ENCODE measurements at places on chromosomes 4 and X. TPM values are rescaled to one million over a fixed set of nuclear protein-coding genes. Genes with fewer than 3 reads are reported as not detected.

DNA sequence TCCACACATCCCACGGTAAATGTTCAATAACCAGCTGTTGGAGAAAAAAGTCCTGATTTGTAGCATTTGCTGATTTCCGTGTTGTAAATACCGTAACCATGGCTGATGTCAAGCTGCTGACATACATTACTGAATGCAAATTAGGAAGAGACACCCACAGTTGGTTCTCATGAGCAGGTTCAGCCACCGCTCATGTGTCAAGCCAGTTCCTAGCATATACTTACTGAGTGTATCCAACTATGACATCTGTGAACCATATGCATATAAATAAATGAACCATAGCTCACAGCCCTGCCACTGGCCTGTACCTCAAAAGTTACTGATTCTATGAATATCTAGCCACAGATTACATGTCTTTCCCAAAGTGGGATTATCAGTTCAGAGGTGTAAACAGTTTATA is 29.5 kb downstream of the FHDC1 start:
- no peak for DNase-seq

DNA sequence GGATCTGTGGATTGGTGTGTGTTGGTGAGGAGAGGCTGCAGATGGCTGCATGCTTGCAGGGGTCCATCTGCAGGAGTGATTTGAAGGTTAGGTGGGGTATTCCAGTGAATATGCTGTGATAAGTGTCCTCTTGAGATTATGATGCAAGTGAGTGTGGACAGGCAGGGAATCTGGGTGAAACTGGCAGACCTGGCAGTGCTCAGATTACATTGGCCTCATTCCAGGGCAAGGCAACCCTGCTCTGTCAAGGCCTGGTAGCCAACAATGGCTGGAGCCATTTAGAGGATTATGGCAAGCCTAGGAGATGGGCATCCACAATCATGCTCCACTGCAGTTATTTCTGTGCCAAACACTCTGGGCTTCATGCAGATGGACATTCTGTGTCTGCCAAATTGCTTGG is 113.9 kb downstream of the RTL3 start:
- DNase-seq = no peak

- DNase-seq = peak; percentile 77
Measured at GRCh38 chrX:65596270-65597034, 61.9 kb upstream of the LAS1L start.

PHEX gene
- 8.7 TPM for total RNA-seq

PASD1 gene
- not detected for total RNA-seq

- DNase-seq = no peak
Measured at GRCh38 chr4:57280481-57280880, 170.3 kb upstream of the IGFBP7 start.

GRCh38 chrX:57918750-57919436 is 8.6 kb upstream of the ZXDA start:
- DNase-seq = peak; percentile 48

GRCh38 chr4:14110407-14110806 is 482.9 kb upstream of the BOD1L1 start:
- no peak for DNase-seq

- DNase-seq = no peak
Measured at GRCh38 chrX:14927401-14927800, 54.2 kb downstream of the MOSPD2 start.

DNA sequence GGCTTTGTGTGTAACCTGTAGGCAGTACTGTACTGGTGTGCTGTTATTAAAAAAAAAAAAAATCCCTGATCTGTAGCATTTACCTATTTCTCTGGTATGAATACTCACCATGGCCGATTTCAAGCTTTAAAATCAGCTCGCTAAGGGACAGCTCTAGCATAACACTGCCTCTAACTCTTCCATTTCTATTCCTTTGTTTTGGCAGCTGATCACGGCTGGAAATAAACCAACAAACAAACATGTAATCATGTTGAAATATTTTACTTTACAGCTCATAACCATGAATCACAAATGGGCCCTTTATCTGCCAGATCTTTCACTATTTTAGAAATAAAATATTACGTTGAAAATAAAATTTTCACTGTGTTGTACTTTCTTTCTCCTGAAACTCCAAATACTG is 60.5 kb upstream of the IL15 start:
- no peak for DNase-seq

DCAF8L2 gene
- not detected for total RNA-seq

- no peak for DNase-seq
Measured at GRCh38 chrX:7261672-7262332, 113.8 kb upstream of the PUDP start.

FAM156B gene
- 26.6 TPM for total RNA-seq

- no peak for DNase-seq
Measured at GRCh38 chr4:93217431-93217830, 611.1 kb upstream of the ATOH1 start.

OPRPN gene
- total RNA-seq = not detected

DBET gene
- total RNA-seq = not detected

- no peak for DNase-seq
Measured at GRCh38 chrX:109773374-109773773, 40.3 kb upstream of the ACSL4 start.

All from Peyer's patch (tissue), 4 donors.